ENCODE measurements at places on chromosomes 3 and 15.

DNA sequence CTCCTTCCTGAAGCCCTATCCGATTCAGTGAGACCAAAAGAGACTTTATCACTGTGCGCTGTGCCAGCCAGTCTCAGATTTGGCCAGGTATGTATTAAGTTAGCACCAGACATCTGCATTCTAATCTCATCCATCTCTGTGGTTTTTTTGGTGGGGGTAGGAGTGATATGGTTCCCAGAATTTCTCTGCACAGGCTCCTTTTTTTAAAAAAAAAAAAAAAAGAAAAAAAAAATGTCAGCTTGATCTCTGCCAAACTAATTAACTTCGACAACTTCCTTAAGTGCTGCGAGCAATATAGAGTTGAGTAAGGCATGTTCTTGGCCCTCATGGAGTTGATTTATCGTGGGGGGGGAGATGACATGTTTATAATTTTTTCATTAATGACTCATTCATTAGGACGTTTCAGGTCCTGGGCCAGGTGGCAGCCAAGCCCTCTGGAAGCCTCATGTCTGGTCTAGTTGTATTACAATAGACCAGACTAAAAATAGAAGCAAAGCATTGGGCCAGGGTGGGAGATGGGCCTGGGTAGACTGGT is 12.9 kb downstream of the SLCO3A1 start:
- DNase-seq = no peak

- no peak for DNase-seq
Observed at GRCh38 chr3:71183549-71183948, 400.0 kb downstream of the FOXP1 start.

DNA sequence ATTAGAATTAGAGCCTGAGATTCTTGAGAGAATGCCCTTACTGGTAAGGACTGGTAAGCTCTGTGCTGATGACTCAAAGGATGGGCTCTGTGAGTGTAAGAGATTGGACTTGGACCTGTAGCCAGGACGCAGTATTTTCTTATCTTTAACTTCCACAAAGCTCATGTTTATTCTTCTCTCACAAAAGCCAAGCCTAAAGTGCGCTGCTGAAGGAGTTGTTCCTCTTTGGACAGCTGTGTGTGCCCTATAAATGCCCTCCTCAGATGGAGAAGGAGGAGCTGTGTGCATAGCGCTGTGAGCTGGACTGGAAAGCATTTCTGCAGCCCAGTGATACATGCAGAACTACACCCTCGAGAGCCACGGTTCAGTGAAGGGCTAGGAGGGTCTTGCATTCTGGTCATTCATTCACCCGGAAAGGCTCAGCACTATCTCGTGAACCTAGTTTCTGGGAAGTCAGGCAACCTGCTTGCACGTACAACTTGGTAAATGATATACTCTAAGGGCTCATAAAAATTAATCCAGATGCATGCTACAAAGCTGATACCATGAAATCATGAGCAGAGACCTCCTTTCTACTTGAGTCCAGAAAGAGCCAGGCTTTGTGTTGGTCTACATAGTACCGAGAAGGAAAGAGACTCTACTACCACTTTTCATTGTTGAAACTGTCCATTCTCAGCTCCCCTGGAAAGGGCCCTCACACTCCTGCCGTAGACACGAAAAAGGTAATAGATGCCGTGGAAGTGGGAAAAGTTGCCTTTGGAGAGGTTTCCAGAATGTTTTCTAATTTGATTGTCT is 103.0 kb upstream of the TBL1XR1 start:
- DNase-seq = no peak

- no peak for DNase-seq
Observed at GRCh38 chr15:52247461-52247860, 48.1 kb downstream of the MYO5C start.

GRCh38 chr3:41265011-41265545 is 65.8 kb downstream of the CTNNB1 start:
- no peak for DNase-seq

- DNase-seq = no peak
Observed at GRCh38 chr15:100635406-100636071, 33.1 kb downstream of the ASB7 start.

- peak; percentile 30 for DNase-seq
Observed at GRCh38 chr3:111072031-111072921, 660 bp downstream of the NECTIN3 start.

DNA sequence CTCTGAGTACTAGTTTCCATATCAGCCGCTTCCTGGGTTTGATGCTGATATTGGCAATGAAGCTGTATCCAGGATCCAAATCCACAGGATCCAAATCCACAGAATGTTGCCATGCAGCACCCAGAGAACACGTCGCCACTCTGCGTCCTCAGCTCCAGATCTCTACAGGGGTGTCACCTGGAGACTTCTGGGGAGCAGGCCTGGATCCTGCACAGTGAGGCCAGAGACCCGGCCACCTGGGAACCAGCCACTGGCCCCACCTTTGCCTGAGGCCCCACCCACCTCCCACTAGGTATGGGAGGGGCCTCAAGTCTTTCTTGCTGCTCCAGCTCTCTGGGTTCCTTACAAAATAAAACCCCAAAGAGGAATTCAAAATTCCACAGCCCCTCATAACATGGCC is 123.9 kb downstream of the LRRK1 start:
- no peak for DNase-seq

DNA sequence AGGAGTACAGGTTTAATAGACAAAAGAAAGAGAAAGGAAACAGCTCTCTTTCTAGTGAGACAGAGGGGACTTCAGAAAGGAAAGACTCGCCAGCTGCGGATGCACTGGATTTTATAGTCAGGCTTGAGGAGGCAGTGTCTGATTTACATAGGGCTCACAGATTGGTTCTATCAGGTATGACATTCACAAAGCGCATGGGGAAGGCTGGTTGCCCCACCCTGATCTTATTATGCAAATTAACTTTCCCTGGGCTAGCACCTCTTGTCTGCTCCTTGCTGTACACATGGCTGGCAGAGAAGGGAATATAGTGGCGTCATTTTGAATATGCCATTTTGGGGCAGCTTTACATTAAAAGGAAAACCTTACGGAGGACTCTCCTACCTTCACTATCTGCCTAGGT is 938.4 kb upstream of the SEMA6D start:
- DNase-seq = no peak

DNA sequence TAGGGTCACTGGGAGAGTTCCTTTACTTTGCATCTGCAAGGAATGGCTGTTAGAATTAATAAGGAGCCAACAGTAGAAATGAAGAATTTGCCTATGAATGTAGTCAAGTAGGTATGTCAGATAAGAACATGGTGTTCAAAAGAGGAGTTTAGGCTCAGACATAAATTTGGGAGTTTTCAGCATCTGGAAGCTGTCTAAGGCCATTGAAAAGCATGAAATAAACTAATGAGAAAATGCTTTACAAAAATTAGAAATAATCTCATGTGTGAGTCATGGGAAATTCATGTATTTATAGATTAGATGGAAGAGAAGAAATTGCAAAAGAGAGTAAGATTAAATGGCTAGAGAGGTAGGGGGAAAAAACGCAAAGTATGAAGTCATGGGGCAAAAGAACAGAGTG is 201.9 kb downstream of the DIPK2A start:
- no peak for DNase-seq

- peak; percentile 76 for DNase-seq
Observed at GRCh38 chr3:129211772-129212171, 28.1 kb upstream of the CNBP start.
